ENCODE measurements at places on chromosomes 6 and 20.
A peak's percentile ranks its signal among the peaks of the same experiment; 100 is the strongest.

DNA sequence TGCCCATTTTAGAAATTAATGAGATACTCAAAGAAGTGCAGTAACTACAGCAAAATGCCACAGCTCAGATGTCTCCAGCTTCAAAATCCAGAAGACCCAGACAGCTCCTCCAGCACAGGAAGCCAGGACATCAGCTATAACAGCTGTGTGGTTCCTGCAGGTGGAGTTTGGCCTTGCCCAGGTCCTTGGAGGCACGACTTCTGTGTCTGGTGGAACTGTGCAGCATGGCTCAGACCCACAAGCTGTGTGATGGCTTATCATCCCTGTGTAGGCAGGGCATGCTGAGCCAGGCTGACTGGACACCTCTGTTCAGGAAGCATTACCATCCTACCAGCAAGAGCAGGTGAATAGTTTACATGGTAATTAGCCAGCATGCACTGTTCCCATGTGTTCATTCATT lies 26.5 kb upstream of the CD93 start:
- no peak for DNase-seq

DNA sequence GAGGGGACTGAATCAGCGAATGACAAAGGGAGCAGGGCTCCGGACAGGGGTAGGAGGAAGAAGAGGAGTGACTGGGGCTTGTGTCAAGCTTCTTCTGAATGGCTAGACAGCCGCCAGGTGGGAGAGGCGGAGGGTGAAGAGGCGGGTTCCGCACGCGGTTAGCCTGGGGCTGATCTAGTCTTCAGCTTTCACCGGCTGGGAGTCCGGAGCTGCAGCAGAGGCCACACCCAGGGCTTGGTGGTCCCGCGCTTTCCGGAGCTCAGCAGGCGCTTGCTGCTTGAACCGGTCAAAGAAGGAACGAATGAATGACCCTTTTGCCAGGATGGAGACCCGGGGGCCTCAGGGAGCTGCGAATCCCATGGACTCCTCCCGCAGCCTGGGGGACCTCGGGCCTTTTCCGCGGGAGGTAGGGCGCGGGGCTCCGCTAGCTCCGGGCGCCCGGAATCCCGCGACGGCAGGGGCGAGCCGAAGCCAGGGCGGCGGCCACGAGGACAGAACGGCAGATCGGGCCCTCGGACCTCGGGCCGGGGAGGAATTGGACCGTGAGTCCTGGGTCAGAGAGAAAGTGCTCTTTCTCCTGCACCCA lies at the start of gene C6orf141:
Gene C6orf141 (plus strand): TSS at position 177 of the 586 bp plus-strand sequence. CDS start 125 bp downstream, at position 302.
- DNase-seq, result peak; percentile 64

DNA sequence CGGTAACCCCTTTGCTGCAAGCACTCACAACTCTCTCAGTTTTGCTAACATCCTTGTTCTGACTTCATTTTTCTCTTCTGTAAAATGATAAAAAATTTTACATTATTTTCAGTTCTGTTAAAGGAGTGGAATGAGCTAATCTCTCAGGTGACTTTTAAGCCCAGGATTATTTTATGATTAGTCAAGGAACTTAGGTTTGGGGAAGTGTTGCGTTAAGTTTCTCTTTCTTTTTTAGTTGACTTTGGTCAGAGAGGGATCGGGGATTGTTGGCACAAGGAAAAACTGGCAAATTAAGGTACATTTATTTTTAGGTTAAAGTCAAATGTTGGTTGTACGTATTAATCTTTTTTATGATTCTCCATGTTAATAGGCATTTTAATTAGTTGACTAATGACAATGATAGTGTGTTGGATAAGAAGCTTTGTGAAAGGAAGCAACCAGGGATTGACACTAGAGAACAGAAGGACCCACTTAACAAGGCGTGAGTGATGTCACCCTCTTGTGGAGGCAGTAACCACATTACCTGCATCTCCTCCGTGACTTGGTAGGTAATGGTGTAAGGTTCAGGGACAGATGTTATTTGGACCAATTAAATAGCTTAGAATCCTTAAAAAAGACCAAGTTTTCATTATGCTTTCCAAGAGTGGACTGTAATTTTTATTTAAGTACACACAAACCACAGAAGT lies 31.6 kb downstream of the CD83 start:
- no peak for DNase-seq

GRCh38 chr6:109299265-109299607 lies 83.0 kb downstream of the CD164 start:
- no peak for DNase-seq

DNA sequence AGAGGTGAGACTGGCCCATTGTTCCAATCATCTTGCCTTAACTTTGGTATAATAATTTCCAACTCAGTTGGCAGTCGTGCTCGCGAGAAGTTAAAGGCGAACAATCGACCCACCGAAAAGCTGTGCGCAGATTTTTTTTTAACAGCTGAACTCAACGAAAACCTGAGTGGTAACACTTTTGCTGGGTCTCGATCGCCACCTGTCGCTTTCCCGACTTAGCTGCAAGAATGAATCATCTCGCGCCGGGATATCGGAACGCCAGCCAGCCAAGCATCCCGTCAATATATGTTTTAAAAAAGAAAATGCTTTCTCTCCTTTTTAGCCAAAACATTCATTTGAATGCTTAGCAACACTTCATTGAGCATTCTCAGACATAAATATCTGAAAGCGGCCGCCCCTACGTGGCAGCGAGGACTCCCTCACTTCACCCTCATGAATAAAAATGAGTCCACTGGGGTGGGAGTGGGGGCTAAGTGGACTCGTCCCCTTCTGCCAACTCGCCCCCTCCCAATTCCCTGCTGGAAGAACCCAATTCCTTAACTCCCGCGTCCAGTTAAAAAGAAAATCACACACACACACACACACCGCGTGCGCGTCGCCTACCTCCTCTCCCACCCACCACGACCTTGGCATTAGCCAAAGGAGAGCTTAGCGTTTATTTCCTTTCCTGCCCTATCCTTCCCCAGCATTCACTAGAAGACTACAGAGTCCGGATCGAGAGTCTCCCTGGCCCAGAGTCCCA lies 1.5 kb downstream of the COL12A1 start:
- peak; percentile 67 for DNase-seq

DNA sequence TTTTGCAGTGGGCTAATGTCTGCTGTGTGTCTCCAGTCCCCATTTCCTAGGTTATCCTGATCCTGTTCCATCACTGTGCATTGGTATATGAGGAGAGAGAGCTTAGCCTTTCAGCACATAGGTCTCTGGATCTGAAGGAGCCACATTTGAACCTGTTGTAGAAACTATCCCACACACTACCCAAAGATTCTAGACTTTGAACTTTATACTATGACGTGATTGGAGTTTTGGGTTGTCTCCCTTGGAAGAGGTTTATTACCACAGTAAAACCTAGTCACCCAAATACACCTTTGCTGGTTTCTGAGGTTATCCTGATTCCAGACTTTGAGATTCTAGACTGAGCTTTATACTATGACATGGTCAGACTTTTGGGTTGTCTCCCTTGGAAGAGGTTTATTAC lies 8.0 kb upstream of the OSTM1 start:
- no peak for DNase-seq

DNA sequence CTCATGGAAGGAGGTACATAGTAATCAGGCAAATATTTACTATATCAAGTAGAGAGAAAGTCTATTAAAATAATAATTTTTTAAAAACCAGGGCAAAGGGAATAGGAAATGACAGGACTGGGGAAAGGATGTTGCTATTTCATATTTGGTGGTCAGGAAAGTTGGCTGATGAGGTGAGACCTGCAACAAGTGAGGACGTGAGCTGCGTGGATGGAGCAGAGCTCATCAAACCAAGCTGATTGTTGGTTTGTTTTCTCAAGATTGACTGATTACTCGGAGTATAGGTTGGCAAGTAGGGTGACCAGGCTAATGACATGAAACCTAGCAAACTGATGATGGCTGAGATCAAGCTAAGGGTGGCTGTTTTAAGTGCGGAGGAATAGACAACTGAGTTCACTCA lies 6.0 kb downstream of the GJA1 start:
- no peak for DNase-seq

DNA sequence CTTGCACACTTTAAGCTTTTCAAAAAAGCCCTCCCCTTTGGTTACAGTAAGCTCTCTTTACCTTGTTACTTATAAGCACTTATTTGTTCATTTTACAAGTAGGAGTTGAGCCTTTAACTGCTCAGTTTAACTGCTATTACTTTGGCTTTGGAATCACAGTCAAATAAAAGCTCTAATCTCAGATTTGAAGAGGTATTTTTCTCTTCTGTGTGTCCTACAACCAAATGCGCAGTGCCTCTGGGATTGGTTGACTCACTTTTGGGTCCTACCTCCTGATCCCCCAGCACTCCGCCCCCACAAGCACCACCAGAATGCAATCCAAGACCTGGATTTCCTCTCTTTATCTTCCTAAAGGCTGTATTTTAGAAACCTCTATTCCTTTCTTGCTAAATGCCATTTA lies 2.5 kb downstream of the NCOA7 start:
- DNase-seq, result no peak

DNA sequence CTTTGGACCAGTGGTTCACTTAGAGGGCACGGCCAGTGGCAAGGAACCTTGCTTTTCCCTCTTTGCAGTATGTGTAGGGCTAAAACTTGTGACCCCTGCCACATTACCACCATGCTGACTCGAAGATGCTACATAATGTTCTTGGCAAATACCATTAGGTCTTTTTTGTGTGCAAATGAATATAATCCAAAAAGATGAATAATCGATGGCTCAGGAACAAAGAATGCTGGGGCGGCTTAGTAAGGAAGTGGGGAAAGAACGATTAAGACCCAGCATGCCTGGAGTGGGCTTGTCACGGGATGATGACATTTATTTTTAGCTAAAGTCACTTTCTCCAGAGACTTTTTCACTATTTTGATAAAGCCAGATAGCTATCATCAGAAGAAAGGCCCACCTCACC lies 23.1 kb downstream of the CMTR1 start:
- DNase-seq, result no peak

DNA sequence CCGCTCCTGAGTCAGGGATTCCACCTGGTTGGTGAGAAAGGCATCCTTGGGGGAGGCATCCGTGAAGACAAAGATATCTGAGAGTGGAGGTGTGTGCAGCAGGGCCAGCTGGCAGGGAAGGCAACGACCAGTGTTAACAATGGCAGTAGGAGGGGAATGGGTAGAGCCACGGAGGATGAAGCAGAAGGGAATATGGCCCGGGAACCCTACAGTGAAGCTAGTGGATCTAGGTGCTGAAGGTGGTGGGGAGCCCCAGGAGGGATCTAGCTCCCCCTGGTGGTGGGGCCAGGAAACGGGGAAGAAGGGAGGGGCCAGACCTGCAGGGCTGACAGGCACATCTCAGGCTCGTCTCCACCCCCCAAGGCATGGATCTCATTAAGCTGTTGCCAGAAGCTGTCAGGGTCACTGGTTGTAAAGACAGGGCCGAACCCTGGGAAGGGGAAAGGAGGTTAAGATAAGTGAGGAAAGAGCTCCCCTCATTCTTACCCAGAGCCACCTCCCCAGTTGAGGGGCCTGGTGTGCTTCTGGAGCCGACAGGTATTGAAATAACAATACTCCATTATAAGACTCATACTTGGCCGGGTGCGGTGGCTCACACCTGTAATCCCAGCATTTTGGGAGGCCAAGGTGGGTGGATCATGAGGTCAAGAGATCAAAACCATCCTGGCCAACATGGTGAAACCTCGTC lies 7.3 kb downstream of the VWA7 start:
- peak; percentile 89 for DNase-seq

DNA sequence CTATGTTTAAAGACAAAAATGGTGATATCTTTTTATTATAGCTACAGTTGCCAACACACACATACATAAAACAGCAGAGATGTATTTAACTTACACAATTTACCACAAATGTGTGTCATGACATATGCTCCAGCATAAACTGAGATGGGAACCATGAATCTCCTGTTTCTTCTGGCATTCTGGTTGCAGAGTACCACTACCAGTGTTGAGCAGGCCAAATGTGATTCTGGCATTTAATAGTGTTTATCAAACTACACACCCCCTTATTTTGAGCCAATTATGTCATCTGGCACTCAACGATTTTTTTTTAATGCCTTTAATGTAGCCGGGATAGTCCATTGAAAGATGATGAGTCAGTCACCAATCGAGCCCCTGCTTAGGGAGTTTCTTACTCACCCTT lies 59.0 kb upstream of the TPD52L1 start:
- no peak for DNase-seq

- no peak for DNase-seq
Measured at GRCh38 chr6:390914-391558, 516 bp upstream of the IRF4 start.

DNA sequence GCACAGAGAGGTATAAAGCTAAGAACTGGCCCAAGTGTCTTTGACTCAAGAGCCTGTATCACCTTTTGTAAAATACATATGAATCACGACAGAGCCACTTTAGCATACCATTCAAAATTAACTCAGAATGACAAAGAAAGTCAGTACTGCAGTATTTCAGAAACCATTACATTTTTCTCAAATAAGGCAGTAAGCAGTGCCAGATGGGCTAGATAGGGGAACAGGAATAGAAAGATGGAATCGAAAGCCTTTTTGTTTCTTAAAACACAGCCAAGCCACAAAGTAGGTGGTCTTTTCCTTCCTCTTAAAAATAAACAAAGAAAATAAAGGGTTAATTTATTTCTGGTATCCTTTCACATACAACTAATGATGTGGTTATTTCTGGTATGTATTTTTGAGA lies 10.3 kb downstream of the CLDN20 start:
- no peak for DNase-seq

GRCh38 chr6:32977272-32977952 lies 9.0 kb downstream of the BRD2 start:
- DNase-seq, result no peak

GRCh38 chr6:17919496-17919895 lies 67.9 kb downstream of the KIF13A start:
- no peak for DNase-seq

GRCh38 chr6:123150076-123150475 lies 154.0 kb downstream of the CLVS2 start:
- DNase-seq, result no peak

DNA sequence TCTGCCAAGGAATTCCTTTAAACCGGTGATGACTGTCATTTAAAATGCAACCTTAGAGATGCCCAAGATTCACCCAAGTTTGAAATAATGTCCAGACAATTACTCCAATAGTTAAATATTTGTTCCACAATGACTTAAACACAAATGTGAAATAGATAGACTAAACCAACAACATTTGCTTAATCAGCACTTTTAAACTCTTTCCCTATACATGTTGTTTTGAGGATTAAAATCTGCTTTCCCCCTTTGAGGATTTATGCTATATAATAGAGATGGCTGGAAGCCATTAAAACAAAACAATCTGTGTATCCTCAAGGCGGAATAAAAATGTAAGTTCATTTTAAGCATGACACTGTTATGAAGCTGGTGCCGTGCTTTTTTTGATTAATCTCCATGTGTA lies 297.8 kb upstream of the RSPO3 start:
- no peak for DNase-seq

GRCh38 chr6:14791526-14791925 lies 454.3 kb upstream of the JARID2 start:
- no peak for DNase-seq
